ENCODE measurements at places on chromosomes 2 and 18.

GRCh38 chr2:3210257-3210656 lies 167.4 kb downstream of the EIPR1 start:
- H3K27me3 ChIP-seq = no peaks in the 10 kb centered on the region
- DNase-seq = no peak
- no peaks in the 10 kb centered on the region for H3K4me1 ChIP-seq
- no peak overlapping the region for H3K4me3 ChIP-seq
- peaks cover 3% of the 10 kb centered on the region for H3K36me3 ChIP-seq

- no peaks in the 10 kb centered on the region for H3K27me3 ChIP-seq
- no peak for DNase-seq
- no peaks in the 10 kb centered on the region for H3K36me3 ChIP-seq
- H3K27ac ChIP-seq = no peak overlapping the region
- no peaks in the 10 kb centered on the region for H3K4me1 ChIP-seq
- H3K4me3 ChIP-seq = no peak overlapping the region
Measured at GRCh38 chr2:209719034-209719433, 52.6 kb upstream of the UNC80 start.

- no peaks in the 10 kb centered on the region for H3K4me1 ChIP-seq
- no peak for DNase-seq
- H3K27me3 ChIP-seq = no peaks in the 10 kb centered on the region
- H3K27ac ChIP-seq = no peak overlapping the region
- no peaks in the 10 kb centered on the region for H3K36me3 ChIP-seq
Measured at GRCh38 chr2:181850936-181851560, 40.5 kb upstream of the ITPRID2 start.

DNA sequence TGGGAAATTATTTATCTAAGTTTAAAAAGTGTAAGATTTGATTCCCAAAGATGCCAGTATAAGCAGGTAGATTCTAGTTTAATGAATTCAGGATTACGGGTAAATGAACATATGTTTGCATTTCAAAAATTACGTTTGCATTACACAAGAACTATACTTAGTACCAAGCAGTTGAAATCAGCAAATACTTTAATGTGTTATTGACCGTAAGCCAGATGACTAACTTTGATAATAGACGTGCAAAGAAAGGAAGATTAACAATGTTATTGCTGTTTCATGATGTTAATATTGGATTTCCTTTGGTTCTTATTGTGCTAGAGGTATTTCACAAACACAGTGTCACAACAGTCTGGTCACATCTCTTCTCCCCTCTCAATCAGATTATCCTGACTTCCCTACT lies 294.7 kb downstream of the TDRD15 start:
- DNase-seq = no peak
- H3K4me3 ChIP-seq = no peak overlapping the region
- H3K27me3 ChIP-seq = no peaks in the 10 kb centered on the region
- no peaks in the 10 kb centered on the region for H3K4me1 ChIP-seq

GRCh38 chr2:102504833-102505232 lies 31.8 kb downstream of the SLC9A4 start:
- no peaks in the 10 kb centered on the region for H3K36me3 ChIP-seq
- no peaks in the 10 kb centered on the region for H3K4me1 ChIP-seq
- no peaks in the 10 kb centered on the region for H3K27me3 ChIP-seq
- no peak overlapping the region for H3K27ac ChIP-seq
- no peak overlapping the region for H3K4me3 ChIP-seq

GRCh38 chr2:37706334-37707183 lies 35.1 kb upstream of the CDC42EP3 start:
- DNase-seq = no peak
- peaks cover 9% of the 10 kb centered on the region for H3K4me1 ChIP-seq
- H3K36me3 ChIP-seq = no peaks in the 10 kb centered on the region
- H3K27me3 ChIP-seq = no peaks in the 10 kb centered on the region
- no peak overlapping the region for H3K27ac ChIP-seq
- H3K4me3 ChIP-seq = no peak overlapping the region

DNA sequence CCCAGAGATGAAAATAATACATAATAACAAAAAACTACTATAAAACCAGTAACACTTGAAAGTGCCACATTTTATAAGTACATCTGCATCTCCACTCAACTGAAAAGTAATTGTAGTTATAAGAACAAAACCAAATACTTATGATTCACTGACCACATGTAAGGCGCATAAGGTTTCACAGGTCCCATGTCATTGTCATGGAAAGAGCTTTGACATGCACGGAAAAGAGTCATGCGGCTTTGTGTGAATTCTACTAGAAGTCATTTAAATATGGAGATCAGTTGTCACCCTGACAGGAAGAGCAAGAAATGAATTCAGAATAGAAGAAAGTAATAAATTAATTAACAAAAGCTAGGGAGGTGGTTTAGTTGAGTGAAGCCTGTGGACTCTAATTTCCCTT lies 459.1 kb downstream of the CDH2 start:
- H3K27ac ChIP-seq = no peak overlapping the region
- H3K27me3 ChIP-seq = no peaks in the 10 kb centered on the region
- H3K4me1 ChIP-seq = peaks cover 17% of the 10 kb centered on the region
- H3K36me3 ChIP-seq = no peaks in the 10 kb centered on the region
- DNase-seq = peak; percentile 57

DNA sequence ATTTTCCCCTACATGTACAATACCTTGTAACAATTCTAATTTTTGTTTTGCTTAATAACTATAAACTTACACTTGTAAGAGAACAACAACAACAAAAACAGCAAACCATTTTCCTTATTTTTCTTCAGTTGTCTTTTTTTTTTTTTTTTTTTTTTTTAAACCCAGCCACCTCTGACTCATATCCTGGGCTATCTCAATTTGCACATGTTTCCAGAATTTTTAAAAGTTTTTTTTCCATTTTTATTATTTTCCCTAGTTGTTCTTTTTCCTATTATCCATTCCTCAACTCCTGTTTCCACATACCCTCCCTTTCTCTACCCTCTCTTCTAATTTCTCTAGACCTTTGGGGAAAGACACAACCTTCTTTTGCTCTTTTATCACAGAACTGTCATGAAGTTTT lies 112.5 kb downstream of the EFEMP1 start:
- H3K4me3 ChIP-seq = no peak overlapping the region
- H3K27ac ChIP-seq = no peak overlapping the region
- no peaks in the 10 kb centered on the region for H3K36me3 ChIP-seq
- H3K27me3 ChIP-seq = no peaks in the 10 kb centered on the region
- no peak for DNase-seq

DNA sequence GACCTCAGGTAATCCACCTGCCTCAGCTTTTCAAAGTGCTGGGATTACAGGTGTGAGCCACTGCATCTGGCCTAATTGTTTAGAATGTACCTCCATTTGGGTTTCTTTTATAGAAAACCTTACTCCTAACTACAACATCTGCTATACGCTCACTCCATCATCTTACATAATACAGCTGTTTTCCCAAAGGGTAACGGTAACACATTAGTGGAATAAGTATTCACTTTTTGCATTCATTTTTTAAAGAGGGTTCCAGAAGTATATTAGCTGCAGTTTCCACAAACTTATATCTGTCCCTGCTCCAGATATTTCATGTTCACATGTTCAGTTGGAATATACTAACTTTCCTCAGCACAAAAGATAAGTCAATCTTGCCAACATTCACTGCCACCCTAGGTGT lies 640.1 kb upstream of the FSHR start:
- DNase-seq = no peak
- H3K27ac ChIP-seq = no peak overlapping the region
- no peaks in the 10 kb centered on the region for H3K36me3 ChIP-seq
- no peak overlapping the region for H3K4me3 ChIP-seq
- H3K27me3 ChIP-seq = no peaks in the 10 kb centered on the region

DNA sequence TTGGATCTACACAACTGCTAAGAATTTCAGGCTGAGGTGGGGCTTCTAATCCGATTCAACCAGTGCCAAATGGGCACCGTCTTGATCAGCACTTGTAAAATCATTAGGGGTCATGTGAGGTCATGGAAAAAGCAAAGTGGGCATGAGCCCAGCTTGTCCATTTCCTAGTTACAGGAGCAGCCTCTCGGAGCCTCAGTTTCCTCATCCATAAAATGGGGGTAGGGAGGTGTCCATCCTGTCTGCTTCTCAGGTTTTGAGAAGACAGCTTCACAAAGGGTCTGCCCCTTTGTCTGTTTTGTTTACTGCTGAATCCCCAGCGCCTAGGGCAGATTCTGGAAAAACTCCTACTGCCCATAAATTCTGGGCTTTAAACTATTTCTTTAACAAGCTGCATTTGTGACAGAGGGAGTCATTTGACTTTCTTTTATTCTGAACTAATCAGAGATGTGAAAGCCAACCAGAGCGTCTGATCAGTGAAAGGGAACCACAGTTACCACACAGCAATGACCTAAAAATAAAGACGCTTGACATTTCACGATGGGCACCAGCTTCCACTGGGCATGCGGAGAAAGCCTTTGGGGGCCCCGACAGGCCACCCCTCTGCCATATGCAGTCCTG lies 38.9 kb downstream of the DNMT3A start:
- no peak for DNase-seq
- no peak overlapping the region for H3K4me3 ChIP-seq
- H3K36me3 ChIP-seq = no peaks in the 10 kb centered on the region
- peaks cover 13% of the 10 kb centered on the region for H3K4me1 ChIP-seq
- no peaks in the 10 kb centered on the region for H3K27me3 ChIP-seq
- no peak overlapping the region for H3K27ac ChIP-seq

DNA sequence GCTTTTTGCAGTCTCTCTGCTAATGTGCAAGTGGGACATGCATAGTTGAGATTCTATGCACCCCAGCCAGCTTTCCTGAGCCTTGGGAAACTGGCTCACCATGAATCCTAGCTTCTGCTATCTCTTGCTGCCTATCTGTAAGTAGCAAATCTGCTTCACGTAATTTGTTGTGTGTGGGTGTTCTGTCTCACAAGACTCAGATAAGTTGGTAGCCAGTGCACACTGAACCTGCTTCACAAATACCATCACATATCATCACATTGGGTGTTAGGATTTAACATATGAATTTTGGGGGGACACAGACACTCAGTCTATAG lies 13.9 kb upstream of the VRK2 start:
- peak; percentile 53 for DNase-seq
- H3K36me3 ChIP-seq = no peaks in the 10 kb centered on the region
- H3K4me3 ChIP-seq = no peak overlapping the region
- peaks cover 19% of the 10 kb centered on the region for H3K4me1 ChIP-seq

- DNase-seq = no peak
- H3K27me3 ChIP-seq = no peaks in the 10 kb centered on the region
- H3K27ac ChIP-seq = no peak overlapping the region
- no peaks in the 10 kb centered on the region for H3K36me3 ChIP-seq
Measured at GRCh38 chr2:207319316-207319715, 153.6 kb upstream of the KLF7 start.

DNA sequence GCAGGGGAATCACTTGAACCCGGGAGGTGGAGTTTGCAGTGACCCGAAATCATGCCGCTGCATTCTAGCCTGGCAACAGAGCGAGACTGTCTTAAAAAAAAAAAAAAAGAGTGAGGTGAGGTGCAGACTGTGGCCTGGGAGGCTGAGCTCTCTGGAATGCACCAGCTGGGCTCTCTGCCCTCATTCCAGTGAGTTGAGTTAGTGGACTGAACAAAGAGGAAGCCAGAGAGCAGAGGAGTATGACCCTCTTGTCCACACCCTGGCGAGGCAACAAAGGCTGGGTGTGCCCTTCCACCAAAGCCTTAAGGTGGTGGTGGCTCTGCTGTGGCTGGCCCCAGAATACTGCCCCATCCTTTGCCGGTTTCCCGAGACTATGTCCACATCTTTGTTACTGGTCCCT lies 71.3 kb upstream of the ACKR3 start:
- H3K36me3 ChIP-seq = no peaks in the 10 kb centered on the region
- DNase-seq = peak; percentile 90
- H3K27ac ChIP-seq = peak overlapping the region; percentile 19
- peaks cover 3% of the 10 kb centered on the region for H3K27me3 ChIP-seq
- peaks cover 4% of the 10 kb centered on the region for H3K4me1 ChIP-seq

GRCh38 chr18:31217038-31217849 lies 54.6 kb upstream of the DSC1 start:
- no peak for DNase-seq
- no peak overlapping the region for H3K27ac ChIP-seq
- H3K27me3 ChIP-seq = no peaks in the 10 kb centered on the region
- H3K4me1 ChIP-seq = no peaks in the 10 kb centered on the region

GRCh38 chr2:47014564-47015051 lies 99.0 kb upstream of the MCFD2 start:
- H3K4me3 ChIP-seq = no peak overlapping the region
- no peaks in the 10 kb centered on the region for H3K27me3 ChIP-seq
- H3K27ac ChIP-seq = no peak overlapping the region
- H3K4me1 ChIP-seq = peaks cover 16% of the 10 kb centered on the region

DNA sequence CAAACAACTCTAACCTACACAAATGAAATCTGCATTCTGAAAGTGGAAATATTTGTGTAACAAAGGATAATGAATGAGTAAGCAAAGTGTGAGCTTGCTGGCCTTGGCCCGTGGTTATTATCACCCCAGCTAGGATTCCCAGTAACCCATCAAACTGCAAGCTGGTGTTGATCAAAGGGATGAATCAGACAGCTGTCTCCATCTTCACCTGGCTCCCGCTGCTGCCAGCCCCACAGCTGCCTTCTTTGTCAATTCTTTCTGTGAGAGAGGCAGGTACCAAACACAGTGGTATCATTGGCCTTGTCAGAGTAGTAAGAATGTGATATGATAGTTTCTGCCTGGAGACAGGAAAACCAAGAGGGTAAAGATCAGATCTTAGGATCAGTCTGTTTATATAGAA lies 25.2 kb upstream of the RGPD4 start:
- H3K27me3 ChIP-seq = no peaks in the 10 kb centered on the region
- no peak overlapping the region for H3K27ac ChIP-seq
- no peak overlapping the region for H3K4me3 ChIP-seq
- DNase-seq = no peak

DNA sequence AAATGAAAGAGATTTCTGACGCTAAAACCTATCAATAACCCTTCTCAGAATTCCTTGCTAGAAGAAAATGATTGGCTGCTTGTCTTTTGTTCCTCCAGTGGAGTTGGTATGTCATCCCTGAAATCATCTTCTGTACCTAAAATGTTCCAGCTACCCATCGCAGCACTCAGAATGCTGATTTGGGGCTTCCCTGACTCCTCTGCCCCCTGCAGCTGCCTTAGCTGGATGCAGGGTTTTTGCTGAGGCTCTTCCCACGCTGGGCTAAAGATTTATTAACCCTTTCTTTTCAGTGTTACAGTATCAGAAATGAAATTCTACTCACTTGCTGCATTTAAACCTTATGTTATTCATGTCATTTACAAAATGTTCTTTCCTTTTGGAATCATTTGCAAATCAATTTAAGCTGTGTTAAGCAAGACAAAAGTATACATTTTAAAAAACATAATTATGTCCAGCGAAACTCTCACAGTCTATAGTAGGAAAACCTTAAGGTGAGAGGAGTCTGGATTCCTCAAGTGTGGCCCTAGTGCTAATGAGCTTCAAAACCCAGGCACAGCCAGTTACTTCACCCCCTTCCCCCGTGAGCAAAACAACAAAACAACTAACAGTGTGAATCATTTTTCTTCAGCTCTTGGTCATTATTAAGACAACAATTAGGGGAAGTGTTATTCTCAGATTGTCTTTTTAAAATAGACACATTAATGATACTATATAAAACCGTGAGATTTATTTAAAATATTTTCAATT lies 32.8 kb downstream of the PKP4 start:
- H3K4me1 ChIP-seq = peaks cover 4% of the 10 kb centered on the region
- H3K36me3 ChIP-seq = no peaks in the 10 kb centered on the region
- DNase-seq = no peak
- no peak overlapping the region for H3K4me3 ChIP-seq
- H3K27ac ChIP-seq = no peak overlapping the region
